ENCODE measurements at places on chromosomes 12 and 14.

DNA sequence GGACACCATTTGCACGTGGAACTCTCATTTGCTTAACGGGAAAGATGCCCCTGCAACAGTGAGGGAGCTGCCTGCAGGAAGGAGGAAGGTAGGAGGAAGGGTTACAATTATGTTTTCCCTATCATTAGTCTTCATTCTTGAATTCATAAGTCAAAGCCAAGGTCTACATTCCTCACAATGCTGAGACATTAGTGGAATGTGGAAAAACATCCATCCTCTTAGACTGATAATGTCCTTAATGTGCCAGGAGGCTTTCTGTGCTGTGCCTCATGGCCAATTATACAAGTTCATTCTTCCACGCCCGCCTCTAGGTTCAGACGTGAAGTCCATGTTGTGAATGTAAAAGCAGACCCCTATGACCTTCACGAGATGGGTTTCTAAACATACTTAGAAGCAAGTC, 1212.4 kb upstream of the TMEM132C start:
- DNase-seq = no peak

DNA sequence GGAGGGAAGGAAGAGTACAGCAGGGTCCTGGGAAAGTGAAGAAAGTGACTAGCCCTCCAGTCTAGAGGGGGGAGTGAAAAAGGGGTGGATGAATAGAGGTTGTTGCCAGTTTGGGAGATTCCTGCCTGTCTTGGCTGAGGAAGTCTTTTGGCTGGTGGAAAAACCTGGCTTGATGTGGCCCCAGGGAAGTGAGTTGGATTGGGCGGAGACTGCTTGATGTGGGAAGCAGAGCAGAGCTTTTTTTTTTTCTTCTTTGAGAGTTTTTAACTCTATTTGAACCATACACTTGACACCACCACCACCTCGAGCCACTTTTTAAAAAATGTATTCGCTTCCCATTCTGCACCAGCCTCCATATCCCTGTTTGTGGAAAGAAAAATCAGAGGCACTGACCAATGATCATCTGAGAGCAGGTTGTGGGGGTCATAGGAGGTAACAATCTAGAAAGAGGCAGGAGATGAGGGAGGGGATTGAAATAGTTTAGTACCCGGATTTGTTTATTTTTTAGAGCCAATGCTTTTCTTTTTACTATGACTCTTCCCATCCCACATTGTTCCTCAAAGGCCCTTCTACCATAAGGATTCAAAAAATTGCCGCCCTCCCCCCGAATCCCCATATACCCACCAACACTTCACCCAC, 690 bp upstream of the DTX3 start:
- no peak for DNase-seq

DNA sequence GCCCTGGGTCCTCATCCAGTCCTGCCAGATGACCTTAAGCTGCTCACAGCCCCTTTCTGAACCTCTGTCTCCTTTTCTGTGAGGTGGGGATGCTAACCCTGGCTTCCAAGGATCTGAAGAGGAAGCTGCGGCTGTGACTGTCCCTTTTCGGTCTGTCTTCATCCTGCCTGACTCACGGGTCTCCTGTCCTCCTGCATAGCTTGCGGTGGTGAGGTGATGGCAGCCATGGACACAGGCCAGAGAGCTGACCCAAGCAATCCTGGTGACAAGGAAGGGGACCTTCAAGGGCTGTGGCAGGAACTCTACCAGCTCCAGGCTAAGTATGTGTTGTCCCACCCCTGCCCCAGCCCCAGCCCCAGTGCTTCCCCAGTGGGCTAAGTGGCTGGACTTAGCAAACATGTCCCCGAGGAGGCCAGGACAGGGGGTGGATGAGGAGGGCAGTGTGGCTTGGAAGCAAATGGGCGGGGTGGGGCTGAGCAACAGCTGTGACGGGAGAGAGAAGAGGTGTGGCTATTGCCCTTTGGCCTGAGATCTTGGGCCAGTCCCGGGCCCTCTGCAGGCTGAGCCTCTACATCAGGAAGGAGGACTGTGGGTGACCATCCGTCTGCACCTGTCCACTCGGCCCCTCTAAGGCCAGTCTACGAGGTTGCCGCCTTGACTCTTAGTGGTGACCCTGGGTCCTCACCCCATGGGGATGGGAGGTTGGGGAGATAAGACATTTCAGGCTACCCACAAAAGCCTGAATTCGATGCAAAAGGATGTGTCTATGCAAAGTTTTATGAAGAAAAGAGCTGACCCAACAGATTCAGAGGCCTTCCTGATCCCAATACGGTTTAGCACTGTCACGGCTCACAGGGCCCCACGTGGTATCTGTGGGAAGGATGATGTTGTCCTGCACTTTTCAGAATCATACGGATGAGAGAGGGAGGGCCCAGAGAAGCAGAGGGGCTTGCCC, 1.1 kb downstream of the CCDC197 start:
- DNase-seq = no peak

DNA sequence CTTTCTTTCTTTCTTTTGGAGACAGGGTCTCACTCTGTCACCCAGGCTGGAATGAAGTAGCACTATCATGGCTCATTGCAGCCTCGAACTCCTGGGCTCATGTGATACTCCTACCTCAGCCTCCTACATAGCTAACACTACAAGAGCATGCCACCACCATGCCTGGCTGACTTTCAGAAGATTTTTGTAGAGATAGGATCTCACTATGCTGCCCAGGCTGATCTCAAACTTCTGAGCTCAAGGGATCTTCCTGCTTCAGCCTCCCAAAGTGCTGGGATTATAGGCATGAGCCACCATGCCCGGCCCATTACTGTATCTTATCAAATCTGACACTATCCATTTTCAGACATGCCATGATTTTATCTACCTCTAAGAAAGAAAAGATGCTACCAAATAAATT, 31.6 kb downstream of the NDUFA12 start:
- DNase-seq = no peak

DNA sequence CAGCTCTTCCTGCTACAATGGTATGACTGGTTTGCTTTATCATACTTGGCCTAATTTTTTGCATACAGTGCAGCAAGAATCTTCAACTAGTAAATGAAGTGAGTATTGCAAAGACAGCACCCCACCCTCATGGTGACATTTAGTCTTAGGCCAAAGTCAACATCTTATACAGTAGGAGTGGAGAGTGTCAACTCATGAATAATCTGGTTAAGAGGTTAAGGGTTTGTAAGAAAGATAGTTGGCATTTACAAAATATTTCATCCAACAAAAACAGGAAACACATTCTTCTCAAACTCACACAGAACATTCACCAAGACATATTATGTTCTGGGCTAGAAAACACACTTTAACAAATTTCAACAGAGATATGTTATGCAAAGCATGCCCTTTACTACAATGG, 2.2 kb upstream of the OAS1 start:
- no peak for DNase-seq

- no peak for DNase-seq
These were observed 152.2 kb downstream of the BTG1 start for GRCh38 chr12:91993287-91994017.
